Activated CD4-positive, alpha-beta T cell treated with anti-CD3 and anti-CD28 coated beads, Interleukin-2, amount 50 U/mL, for 16 hours (primary cell): ENCODE measurements at places on chromosomes 6 and 20.

GRCh38 chr6:159252955-159253508 is 83.8 kb downstream of the FNDC1 start:
- peak; percentile 35 for DNase-seq

GRCh38 chr6:15171026-15171425 is 74.8 kb upstream of the JARID2 start:
- no peak for DNase-seq

DNA sequence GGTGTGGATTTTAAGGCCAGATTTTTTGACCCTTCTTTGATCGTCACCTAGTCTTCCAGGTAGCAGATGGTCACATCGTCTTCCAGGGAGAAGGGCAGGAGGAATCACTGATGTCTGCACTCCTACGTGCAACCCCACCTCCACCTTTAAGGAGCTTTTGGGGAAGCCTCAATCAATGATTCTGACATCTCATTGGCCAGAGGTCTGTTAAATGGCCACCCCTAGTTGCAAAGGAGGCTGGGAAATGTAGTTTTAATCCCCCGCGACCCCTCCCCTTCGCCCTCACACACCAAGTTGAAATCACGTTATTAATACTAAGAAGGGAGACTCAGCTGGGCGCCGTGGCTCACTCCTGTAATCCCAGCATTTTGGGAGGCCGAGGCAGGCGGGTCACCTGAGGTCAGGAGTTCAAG is 151.4 kb downstream of the BCAS1 start:
- DNase-seq: no peak

DNA sequence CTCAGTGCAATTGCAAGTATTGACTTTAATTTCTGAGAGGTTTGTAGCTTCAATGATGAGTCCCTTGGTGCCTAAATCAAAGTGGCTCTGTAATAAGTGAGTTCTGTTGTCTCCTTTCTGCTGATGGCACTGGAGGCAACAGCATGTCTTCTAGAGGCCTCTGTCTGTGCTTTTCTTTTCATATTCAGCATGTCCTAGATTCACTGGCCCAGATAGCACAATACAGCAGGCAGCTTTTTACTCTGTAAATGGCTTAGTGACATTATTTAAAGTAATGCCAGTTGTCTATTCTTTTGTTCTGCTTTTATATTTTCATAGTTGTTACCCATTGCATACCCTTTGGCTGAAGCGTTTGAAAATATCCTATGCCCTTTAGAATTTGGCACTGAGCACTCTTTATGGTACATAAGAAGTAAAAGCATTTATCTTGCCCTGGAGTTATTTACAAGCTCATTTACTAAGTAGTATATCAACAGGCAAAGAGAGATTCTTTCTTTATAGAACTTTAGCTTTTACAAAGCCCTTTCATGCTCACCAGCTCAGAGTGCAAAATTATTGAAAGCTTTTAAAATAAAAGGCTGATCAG is 271.5 kb upstream of the KCNQ5 start:
- no peak for DNase-seq

- no peak for DNase-seq
Observed at GRCh38 chr6:64930681-64931080, 776.3 kb downstream of the EYS start.

DNA sequence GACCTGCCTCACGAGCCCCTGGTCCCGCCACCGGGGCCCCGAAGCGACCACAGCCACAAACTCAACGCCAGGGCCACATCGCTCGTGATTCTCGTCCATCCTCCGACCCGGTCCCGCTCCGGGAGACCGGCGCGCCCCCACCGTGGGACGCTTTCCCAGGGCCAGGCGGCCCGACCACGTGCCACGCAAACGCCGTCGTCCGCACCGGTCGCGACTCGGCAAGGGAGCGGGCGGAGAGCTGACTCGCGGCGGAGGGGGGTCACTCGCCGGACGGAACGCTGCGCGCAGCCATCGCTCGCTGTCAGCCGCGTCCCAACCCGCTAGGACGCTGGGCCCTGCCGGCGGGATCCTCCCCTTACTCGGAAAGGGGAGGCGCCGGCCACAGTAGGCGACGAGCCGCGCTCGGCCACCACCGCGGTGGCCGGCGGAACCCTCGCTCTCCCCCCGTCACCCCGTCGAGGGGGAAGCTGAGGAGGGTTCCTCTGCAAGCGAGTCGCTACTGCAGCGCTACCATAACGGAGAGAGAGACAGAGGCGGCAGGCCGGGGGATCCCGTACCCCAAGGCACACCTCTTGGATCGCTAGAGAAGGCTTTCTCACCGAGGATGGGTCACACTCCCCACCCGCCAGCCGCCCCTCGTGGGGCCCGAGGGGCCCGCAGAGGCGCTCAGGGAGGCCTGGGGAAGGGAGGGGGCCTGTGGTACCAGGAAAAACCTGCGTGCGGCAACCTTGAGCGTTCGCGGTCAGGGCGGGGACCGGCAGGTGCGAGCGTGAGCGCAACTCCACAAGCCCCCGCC is 511.8 kb upstream of the ZNF337 start:
- no peak for DNase-seq
